Suprapubic skin (tissue), 4 donors: ENCODE measurements at places on chromosomes 12 and 14.

DNA sequence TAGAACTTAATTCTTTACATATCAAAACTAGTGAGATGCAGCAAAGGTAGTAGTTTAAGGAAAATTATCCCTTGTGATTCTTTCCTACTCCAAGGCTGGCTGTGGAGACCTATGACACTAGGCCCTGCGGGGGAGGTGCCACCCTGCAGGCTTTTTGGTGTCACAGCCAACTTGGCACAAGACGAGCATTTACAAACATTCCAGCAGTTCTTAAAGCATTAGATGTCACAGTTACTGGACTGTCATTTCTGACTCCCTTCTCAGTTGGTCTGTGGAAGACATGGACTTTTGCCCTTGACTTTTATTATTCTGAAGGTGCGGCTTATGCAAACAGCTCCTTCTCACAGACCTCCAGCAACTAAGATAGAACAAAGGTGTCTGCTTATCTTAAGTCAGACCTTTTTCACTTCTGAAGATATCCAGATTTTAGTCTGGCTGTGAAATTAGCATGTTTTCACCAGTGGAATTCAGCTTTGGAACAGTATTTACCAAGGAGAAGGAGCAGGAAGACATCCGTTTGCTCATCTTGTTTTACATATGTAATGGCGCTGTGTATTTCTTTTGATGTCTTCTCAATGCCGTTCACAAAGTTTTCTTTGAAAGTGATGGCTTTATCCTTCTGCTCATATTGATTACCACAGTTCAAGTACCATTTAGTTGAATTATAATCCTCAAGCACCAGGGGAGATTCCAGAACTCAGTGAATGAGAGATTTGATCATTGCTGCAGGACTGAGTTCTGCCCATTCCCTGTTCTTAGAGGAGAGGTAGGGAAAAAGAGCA is 17.9 kb downstream of the SRGAP1 start:
- no peak for DNase-seq

DNA sequence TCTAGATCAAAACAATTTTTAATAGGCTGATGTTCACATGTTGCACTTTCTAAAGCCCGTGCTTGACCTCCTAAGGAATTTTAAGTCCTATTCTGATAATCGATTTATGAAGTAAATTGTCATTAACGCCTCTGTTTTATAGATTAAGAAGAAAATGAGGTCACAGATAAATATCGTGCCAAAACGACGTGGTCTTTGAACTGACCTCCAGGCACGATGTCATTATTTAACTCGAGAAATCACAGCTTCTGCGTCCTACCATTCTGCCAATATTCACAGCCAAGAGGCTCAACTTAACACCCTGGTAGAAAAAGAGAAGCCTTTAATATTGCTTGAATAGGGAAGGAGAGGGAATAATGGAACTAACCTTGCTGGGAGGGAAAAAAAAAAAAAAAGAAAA is 888 bp upstream of the EEA1 start:
- no peak for DNase-seq

GRCh38 chr14:63713764-63714163 is 14.1 kb downstream of the SGPP1 start:
- DNase-seq, result no peak

DNA sequence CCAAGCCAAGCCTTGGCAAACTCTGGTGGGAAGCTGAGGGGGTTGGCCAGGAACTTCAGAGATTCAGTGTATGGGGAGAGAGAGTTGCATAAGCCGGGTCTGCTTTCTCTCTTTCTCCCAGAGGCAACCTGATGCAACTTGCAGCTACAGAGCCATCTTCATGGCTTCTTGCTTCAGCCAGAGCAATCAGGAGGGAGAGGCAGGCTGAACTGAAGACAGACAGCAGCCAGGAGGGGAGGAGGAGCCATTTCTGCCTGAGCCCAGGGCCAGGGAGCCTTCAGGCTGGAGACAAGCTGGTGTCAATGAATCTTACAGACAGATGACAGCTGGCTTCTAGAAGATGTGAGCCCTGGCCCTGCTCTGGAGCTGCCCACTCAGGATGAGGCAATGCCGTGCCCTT is 18.7 kb downstream of the NPC2 start:
- DNase-seq, result no peak

DNA sequence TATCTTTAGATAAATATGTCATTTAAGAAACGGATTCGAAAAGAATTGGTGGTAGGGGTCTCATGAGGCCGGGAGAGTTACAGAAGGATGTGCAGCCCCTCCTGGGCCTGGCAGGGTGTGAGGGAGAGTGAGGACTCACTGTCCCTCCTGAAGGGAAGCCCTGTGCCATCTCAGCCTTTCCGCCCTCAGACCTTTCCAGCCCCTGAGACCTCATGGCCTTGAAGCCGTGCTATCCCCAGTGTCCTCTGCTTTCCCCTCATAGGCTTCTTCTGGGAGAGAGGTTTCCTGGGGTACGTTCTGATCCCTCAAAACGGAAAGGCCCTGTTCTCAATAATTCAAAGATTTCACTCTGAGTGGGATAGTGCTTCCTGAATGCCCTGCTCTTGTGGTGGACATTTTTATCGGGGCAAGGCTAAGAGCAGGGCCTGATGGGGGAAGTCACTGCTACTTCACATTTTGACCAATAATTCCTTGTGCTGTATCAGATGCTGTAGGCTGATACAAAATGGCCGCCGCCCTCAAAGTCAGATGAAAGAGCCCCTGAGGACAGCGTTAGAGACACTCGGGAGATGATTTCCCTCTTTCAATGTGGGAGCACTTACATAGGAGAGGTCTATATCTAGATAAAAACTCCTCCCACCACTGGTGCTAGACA is 1.3 kb downstream of the CD4 start:
- no peak for DNase-seq

DNA sequence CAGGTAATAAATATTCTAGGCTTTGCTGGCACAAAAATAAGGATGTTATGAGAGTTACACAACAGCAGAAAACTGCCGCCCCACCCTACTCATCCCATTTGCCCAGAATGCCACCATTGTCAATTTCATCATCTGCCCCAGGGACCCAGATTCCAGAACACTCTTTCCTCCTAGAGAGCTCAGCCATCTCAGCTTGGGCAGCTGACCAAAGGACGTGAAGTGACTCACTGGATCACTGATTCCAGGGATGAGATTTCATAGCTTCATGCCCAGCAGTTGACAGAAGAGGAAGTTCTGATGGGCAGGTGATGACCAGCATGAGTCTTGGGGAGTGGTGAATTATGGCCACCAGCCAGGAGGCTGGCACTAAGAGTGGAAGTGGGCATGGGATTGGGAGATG is 450.3 kb downstream of the RMST start:
- DNase-seq, result no peak

- DNase-seq, result no peak
Observed at GRCh38 chr14:22314183-22314820, 274.7 kb downstream of the DAD1 start.

DNA sequence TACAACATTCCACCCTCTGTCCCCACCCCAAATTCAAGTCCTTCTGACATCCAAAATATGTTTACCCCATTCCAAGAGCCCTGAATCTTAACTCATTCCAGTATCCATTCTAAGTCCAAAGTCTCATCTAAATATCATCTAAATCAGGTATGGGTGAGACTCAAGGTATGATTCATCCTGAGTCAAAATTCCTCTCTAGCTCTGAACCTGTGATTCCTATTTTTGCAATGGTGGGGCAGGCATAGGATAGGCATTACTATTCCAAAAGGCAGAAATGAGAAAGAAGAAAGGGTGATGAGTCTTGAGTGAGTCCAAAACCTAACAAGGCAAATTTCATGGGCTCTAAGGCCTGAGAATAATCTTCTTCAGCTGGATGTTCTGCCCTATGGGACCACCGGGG is 140.3 kb upstream of the FAR2 start:
- DNase-seq, result no peak

DNA sequence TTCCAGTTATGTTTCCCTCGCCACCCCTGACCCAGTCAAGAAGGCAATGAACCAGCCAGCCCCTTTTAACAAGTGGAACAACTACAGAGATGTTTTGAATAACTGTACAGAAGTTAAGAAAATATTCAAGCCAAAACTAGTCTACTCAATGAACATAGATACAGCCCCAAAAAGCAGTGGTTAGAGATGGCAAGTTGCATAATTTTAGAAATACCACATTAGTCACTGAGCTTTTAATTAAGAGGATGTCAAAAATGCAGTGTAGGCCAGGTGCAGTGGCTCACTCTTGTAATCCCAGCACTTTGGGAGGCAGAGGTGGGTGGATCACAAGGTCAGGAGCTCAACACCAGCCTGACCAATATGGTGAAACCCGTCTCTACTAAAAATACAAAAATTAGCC is 27.2 kb downstream of the PROX2 start:
- DNase-seq, result no peak

GRCh38 chr12:58139894-58140293 is 198.5 kb downstream of the ATP23 start:
- DNase-seq, result no peak

- DNase-seq, result no peak
Observed at GRCh38 chr14:21047378-21047781, 5.2 kb downstream of the RNASE7 start.

DNA sequence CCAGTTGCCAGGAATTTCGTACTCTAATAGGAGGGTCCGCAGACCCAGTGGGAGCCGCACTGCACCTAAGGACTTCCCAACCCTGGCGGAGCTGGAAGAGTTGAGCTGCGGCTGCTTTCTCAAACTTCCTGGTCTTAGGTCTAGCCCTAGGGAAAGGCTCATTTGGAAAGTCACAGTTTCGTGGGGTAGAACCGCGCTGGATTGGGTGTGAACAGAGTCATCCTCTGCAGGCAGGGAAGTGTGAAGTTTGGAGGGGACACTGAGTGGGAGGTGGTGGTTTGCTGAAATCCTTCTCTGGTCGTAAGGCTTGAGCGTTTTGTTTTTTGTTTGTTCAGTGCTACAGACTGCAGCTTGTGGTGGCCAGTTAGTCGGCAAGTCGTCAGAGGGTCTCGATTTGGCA is 18.8 kb downstream of the PRKAB1 start:
- DNase-seq, result no peak

DNA sequence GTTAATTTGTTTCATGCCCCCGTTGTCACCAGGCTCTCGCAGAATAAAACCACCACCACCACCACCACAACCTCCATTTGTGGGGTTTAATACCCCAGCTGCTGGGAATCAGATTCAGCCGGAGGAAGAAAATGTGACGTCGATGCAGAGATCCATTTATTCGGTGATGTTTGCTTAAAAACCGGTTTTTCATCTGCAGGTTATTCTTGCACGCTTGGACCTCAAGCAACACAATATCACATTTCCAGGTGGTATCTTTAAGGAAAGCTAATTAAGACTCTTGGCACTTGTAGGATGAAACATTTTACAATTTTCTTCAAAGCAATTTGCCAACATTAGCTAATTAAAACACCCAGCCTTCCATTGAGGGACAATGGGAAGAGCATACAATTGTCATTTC is 39.8 kb downstream of the SPRING1 start:
- no peak for DNase-seq

- DNase-seq, result peak; percentile 62
Observed at GRCh38 chr14:26984311-26985177, 386.7 kb upstream of the NOVA1 start.

DNA sequence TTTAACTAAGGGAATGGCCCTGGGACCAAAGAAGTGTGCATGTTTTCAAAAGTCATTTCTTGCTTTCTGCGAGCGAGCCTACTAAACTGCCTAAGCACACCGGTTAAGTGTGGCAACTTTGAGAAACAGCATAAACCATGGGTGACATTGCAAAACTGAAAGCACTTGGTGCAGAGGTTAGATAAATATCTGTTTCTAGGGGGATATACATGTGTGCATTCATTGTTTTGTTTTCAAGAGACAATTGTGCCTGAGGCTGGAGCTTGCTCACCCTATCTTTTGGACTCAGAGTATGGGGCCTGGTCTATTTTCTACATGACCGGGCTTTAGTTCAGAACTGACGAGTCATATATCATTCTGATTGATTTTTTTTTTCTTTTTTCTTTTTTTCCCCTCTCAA is 923.4 kb downstream of the NRXN3 start:
- DNase-seq, result no peak

DNA sequence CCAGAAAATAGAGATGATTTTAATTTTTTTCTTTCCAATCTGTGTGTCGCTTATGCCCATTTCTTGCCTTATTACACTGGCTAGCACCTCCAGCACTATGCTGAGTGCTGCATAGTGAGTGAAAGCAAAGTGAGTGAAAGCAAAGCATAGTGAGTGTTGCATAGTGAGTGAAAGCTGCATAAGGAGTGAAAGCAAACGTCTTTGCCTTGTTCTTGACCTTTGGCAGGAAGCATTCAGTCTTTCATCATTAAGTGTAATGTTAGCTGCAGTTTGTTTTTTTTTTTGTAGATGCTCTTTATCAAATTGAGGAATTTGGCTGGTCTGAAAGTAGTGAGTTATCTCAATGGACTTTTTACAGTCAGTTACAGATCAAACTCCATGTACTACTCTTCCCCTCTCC is 6.9 kb upstream of the CORO1C start:
- no peak for DNase-seq

DNA sequence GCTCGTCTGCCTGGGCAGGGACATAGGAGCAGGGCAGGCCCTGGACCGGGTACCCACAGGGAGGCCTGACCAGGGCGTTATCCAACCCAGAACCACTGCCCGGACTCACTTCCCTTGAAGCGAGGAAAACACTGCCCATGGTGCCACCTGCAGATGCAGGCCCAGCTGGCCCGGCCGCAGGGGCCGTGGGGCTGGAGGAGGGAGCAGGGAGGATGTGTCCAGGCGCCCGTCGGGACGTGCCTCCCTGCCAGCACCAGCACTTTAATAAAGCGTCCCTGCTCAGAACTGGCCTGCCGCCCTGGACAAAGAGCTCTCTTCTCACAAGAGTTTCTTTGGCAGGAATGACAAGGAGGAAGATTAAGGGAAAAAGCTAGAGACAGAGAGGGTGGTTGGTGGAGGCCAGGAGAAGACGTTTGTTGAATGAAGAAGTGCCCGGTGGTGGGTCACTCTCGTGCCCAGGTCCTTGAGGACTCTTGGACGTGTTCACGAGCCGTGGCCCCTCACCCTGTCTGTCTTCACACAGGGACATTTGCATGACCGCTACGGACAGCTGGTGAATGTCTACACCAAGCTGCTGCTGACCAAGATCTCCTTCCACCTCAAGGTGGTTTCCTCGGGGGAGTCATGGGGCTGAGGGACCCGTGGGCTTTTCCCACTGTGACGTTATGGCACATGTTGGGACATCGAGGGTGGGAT is 14.2 kb downstream of the HIP1R start:
- DNase-seq, result no peak

DNA sequence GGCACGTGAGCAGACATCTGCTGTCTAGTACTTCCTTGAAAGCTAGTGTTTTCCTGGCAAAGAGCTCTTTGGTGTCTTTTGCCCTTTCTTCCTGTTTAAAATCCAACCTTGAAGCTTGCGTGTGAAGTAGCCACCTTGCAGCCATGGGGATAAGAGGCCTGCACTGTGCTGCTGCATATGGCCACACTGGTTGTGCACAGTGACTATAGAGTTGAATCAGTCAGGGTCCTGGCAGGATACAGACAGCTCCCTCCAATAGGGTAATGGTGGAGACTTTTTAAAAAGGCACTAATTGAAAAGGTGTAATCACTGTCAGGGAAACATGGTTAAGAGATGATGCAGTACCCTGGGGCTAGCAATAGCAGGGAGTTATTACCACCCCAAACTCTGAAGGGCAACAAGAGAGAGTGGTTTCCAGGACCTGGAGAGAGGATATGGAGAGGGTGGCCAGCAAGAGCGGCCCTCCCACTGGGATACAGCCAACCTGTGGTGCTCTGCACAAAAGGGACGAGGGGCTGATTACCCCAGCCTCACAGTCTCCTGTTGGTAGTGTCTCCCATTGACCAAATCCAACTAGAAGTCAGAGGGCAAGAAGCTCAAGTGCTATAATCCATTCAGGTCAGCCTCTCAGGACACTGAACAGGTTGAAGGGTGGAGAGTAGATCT is 4.8 kb upstream of the GLT8D2 start:
- DNase-seq, result no peak

- DNase-seq, result no peak
Observed at GRCh38 chr12:115639648-115640012, 637.9 kb downstream of the MED13L start.
